ENCODE measurements at places on chromosomes 4 and X.

- DNase-seq = no peak
Measured at GRCh38 chr4:2875556-2875955, 31.9 kb downstream of the ADD1 start.

DNA sequence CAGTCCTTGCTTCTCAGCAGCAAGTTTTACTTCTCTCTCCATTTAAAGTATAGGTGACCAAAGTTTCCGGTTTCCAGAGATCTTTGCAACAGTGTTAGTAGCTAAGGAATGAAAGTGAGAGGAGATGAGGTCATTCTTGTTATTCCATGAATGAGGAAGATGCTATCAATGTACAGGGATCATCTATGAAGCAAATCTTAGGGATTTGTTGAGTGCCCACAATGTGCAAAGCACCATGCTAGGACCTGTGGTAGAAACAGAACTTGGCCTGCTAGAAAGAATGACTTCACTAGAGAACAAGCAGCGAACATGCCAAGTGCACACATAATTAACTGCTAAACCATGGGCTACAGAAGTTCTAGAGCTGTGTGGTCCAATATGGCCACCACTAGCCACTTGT, 112.5 kb downstream of the MID1 start:
- DNase-seq = no peak

DNA sequence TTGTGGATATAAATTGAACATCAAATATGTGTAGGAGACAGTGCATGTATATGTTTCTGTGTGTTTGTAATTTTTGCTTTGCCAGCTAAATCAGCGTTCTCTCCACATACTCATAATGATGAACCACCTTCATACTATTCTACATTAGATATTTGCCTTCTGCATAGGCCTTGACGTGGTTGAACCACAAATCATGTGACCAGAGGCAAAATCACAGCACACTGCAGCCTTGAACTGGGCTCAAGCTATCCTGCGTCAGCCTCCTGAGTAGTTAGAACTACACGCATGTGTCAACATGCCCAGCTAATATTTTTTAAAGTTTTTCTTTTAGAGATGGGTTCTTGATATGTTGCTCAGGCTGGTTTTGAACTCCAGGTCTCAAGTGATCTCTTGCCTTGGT, 9.5 kb downstream of the UBQLN2 start:
- no peak for DNase-seq

GRCh38 chrX:9241427-9241826, 207.5 kb upstream of the FAM9B start:
- no peak for DNase-seq

- no peak for DNase-seq
Measured at GRCh38 chr4:140705625-140706275, 50.4 kb downstream of the TBC1D9 start.

GRCh38 chr4:5474756-5475155, 233.6 kb downstream of the EVC2 start:
- no peak for DNase-seq

GRCh38 chrX:116436358-116436816, at the start of gene SLC6A14:
TSS of gene SLC6A14 (plus strand) at chrX:116436606. CDS start at chrX:116436710, 104 bp downstream.
- DNase-seq = no peak

DNA sequence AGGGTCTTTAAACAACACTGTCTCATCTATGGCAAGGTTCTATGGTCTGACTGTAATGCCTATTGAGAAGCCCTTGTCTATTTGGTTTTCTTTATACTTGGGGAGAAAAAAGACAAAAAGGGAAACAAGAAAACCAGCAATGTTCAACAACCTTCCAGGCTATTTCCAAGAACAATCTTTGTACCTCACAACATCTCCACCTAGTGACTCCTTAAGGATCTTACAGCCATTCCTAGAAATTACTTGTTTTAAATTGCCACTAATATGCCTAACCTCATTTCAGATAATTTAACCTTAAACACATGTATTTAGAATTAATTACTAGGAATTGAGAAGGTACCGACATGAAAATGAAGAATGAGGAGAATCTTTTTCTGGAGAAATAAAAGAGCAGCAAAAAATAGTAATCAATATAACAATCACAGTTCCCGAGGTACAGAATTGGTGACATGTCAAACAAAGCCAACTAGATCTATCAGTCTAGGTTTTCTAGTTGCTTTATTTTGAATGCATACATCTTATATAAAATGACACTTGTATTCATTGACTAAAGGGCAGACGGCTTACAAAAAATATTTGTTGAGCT, 1.6 kb upstream of the RBM46 start:
- no peak for DNase-seq

GRCh38 chr4:180734753-180735432, 1508.3 kb upstream of the TENM3 start:
- no peak for DNase-seq

DNA sequence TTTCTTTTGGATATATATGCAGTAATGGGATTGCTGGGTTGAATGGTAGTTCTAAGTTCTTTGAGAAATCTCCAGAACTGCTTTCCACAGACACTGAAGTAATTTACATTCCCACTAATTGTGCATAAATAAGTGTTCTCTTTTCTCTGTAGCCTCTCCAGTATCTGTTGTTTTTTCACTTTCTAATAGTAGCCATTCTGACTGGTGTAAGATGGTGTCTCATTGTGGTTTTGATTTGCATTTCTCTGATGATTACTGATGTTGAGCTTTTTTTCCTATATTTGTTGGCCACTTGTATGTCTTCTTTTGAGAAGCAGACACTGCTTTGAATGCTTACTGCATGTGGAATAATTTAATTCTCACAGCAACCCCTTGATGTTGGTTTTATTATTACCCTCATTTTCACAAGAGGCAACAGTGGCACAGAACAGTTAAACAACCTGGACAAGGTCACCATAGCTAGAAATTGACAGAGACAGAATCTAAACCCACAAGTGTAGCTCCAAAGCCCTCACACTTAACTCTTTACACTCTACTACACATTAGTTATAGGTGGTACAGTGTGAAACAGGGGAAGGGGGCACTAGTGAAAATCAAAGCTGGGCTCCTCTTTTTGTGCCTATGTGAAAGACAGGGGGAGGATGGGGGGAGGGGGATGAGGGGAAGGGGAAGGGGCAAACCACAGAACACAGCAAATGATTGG, 96.1 kb downstream of the REELD1 start:
- no peak for DNase-seq

DNA sequence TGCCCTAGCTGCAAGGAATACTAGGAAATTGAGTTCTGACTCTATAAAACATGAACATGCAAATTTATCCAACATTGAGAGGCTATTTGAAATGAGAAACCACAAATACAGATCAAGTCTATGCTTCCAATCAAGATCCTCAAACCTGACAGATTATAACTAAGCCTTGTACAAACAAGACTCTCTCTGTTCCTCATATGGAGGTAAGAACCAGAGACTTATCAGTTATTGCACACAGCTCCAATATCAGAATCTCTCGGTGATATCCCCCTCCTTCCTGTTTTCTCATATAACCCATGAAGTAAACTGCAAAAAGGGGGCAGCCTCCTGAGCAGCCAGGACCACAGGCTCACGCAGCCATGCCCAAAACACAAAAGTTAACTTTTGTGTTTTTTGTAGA, 36.5 kb downstream of the FBXW7 start:
- no peak for DNase-seq

DNA sequence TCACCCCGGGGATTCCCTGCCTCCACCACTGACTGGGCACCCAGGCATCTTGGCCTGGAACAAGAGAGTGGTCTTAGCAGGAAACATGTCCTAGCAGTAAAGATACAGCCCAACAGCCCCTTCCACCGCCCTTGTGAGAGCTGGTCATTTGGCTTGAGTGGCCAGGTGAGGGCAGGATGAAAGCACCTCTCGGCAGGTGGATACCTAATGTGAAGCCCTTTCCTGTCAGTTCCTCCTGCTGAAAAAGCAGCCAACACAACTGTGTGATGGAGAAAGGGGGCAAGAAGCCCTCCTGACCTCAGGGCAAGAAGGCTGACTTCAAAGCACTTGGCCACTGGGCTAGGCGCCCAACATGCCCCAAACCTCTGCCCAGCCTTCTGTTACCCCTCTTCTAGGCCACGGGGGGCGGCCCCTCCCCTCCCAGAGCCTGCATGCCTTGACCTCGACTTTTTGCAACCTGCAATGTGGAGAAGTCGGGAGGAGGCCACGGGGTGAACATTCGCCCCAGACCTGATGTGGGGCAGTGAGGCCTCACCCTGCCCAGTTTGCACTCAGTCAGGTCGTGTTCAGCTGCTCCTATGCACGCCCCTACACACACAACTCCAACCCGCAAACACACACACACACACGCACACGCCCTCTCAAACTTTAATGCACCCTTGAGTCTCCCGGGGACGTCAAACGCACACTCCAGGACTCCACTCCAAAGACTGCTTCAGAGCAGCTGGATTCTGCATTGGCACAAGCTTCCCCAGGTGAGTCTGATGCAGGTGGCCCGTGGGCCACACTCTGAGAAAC, 1.1 kb downstream of the LGI2 start:
- no peak for DNase-seq

- no peak for DNase-seq
Measured at GRCh38 chr4:48028696-48029095, 12.1 kb downstream of the NIPAL1 start.

GRCh38 chr4:152394791-152395190, 141.1 kb downstream of the FBXW7 start:
- DNase-seq = no peak

- DNase-seq = no peak
Measured at GRCh38 chr4:158001756-158002155, 171.1 kb downstream of the GASK1B start.
